Activated CD8-positive, alpha-beta memory T cell treated with anti-CD3 and anti-CD28 coated beads for 4 hours (primary cell): ENCODE measurements at places on chromosomes 1 and 21.

DNA sequence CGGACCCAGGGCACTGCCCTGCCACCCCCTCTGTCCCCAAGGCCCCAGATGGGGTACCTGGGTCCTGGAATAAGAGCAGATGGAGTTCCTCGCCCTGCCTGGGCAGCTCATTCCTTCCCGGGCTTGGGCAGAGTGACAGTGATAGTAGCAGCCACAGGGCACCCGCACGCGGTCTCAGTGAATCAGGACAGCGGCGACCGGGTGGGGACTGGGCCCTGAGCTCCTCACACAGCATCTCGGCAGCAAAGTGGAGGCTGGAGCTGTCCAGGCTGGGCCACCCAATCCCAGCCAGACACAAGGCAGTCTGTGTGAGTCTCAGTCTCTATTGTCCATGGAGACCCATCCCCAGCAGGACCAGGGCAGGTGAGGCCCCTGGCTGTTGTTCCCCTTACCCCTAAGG, 37.4 kb upstream of the CCDC27 start:
- DNase-seq, result no peak

- DNase-seq, result no peak
These were observed 10.5 kb downstream of the OTUD3 start for GRCh38 chr1:19892628-19893168.

DNA sequence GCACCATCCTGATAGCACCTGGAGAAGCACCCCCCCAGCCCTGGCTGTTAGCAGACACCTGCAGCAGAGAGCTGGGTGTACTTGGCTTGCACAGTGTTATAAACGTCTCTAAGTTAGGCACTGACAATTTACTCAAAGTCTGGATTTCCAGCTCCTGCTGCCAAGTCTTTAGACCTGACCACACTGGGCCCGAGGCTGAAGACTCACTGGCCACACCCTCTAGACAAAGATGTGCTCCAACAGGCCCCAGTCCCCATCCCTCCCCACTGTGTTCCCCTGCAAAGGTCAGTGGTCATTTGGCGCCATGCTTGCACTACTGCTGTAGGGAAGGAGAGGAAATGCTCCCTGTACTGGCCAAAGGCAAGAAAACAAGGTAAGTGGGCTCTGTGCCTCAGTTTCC, 31.1 kb downstream of the PADI6 start:
- no peak for DNase-seq

GRCh38 chr1:93820554-93821422, 58.2 kb downstream of the DNTTIP2 start:
- DNase-seq, result no peak

DNA sequence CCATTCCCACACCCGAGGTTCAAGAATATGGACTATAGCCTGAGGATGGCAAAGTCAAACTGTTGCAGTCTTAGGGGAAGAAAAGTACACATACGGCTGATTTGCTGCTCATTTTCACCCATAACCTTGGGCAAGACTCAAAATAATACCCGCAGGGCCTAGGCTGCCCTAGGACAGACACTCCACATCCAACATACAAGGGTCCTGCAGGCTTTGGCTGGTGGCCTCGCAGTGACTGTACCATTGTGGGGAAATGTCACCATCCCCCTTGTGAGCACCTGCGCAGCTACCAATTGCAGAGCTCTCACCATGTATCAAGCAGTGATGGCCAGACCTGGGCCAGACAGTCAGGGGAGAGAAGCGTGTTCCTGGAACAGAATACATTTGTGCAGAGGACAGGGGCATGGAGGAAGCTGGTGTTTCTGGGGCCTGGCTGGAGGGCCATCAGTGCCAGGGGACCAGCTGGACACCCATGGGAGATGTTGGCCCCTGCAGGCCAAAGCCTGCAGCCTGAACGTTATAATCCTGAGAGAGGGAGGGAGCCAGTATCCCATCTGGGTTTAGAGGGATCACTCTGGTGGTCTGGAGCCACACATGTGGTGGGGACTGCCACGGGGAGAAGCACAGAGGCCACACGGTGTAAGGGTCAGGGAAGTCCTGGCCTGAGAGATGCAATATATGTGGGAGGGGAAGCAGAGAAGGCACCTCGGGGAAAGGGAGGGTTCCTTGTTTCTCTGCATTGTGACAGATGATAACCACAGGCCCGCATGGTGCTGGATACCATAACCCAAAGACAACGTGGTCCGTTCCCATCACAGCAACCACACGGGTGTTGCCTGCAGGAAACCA, 101.2 kb downstream of the GLIS1 start:
- no peak for DNase-seq

DNA sequence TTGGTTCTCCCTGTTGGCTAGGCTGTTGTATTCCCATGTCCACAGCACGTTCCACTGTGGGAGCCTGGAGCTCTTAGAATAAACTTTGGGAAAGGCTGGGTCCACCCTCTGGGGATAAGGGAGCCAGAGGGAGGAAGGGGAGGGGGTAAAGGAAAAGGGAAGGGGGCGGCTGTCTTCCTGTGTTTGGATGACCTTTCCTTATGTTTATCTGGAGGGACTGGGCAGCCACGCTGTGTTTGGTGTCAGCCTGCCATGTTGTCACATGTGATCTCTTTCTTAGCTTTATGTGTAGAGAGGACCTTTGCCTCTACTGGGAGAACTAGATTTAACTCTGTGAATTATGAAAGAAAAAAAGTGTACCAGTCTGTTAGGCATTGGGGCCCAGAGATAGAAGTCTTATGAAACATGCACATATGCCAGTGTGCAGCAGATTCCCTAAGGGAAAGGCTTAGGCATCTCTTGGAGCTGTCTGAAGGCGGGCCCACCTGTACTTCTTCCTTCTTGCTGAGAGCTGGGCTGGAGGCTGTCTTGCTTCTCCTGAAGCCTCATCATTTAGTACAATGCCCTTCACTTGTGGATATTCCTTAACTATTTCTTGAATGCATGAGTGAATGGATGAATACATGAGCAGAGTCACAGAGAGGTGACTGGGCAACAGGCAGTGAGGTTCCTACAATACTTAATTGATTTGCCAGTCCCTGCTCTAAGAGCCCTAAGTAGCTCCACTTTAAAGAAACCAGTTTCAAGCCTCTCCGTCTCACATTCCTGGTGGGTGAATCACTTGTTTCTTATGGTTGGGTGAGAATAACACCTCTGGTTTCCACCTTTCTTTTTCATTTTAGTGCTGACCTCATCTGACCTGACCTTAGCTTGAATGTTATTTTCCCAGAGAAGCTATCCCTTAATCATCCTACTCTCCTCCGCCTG, 62.5 kb upstream of the ARHGAP29 start:
- DNase-seq, result no peak

- DNase-seq, result no peak
These were observed 10.0 kb upstream of the C1orf115 start for GRCh38 chr1:220680085-220680687.

DNA sequence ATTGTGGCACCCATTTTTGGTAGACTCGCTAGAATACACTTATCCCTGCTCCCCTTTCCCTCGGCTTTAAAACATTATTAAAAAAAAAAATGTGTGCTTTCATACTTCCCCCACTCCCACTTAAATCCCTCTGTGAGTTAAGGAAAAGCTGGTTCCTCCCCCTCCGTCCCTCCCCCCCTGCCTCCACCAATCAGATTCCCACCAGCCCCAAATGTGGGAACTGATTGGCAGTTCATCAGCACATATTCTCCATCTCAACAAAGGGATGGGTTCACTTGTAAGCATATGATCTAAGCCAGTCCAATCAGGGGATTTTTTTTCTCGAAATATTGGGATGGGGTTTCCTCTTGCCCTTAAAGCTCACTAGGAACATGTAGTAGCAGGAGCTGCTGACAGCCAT, 10.8 kb upstream of the FYB2 start:
- DNase-seq, result no peak
